ENCODE measurements at places on chromosomes 2 and 18. TPM values are rescaled to one million over a fixed set of nuclear protein-coding genes. Genes with fewer than 3 reads are reported as not detected.

LIPT1 gene
- 6.6 TPM for total RNA-seq

- H3K27ac ChIP-seq, result no peak overlapping the region
- no peaks in the 10 kb centered on the region for H3K27me3 ChIP-seq
- H3K4me1 ChIP-seq, result no peaks in the 10 kb centered on the region
- no peaks in the 10 kb centered on the region for H3K36me3 ChIP-seq
Measured at GRCh38 chr2:175017618-175018414, 12.6 kb upstream of the CHN1 start.

GRCh38 chr18:12837747-12838146 lies 46.3 kb downstream of the PTPN2 start:
- no peak overlapping the region for H3K27ac ChIP-seq
- no peaks in the 10 kb centered on the region for H3K27me3 ChIP-seq
- H3K36me3 ChIP-seq, result peaks cover 4% of the 10 kb centered on the region
- peak; percentile 73 for DNase-seq
- H3K4me1 ChIP-seq, result peaks cover 2% of the 10 kb centered on the region

STPG4 gene
- not detected for total RNA-seq

- H3K27ac ChIP-seq, result no peak overlapping the region
- H3K4me3 ChIP-seq, result no peak overlapping the region
- no peaks in the 10 kb centered on the region for H3K36me3 ChIP-seq
- H3K4me1 ChIP-seq, result peaks cover 3% of the 10 kb centered on the region
Measured at GRCh38 chr2:235489897-235490296, 3.9 kb upstream of the AGAP1 start.

DCDC2C gene
- total RNA-seq, result not detected

DNA sequence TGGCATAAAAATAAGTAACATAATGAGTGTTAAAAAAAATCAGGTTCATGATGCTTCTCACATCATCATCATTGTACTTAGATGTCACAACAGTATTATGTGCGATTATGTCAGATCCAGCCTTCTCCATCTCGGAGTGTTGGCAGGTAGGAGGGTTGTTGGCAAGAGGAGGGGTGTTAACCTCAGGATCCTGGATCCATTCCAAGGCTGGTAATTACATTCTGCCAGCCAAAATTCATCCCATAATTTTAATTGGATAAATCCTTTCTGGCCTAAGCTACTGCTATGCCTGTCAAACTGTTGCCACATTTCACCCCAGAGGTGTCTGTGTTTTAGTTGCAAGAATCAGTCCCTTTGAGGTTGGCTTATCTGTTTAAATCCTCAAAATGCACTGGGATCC lies 891 bp upstream of the FTCDNL1 start:
- H3K36me3 ChIP-seq, result no peaks in the 10 kb centered on the region
- H3K27me3 ChIP-seq, result peaks cover 21% of the 10 kb centered on the region
- no peak for DNase-seq
- no peaks in the 10 kb centered on the region for H3K4me1 ChIP-seq
- no peak overlapping the region for H3K4me3 ChIP-seq
- H3K27ac ChIP-seq, result no peak overlapping the region

DNA sequence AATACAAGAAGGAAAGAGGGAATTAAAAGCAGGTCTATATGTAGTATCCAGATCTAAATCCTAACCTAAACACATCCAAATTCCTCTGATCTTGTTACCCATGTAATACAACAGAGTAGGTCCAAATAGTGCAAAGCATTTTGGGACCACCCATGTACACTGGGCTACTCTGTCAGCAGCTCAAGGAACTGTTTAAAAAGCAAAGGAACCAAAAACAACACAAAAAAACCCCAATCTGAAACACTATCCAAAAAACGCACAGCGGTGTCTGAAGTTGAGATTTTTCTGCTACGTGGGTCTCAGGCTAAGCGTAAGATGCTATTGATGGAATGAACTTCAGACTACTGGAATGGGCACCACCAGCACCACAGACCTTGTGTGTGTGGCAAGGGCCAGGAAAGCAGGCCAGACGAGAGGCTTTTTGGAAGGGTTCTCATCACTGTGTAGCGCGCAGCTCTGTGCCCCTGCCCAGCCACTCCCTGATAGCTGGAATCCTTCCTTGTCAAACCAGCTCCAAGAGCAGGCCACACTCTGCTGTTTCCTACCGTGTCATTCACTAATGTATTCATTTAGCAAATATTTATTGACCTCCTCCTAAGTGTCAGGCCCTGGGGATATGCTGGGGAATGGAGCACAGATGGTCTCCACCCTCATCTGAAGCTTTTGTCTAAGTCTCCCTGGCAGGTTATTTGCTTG lies 101.4 kb downstream of the COLEC12 start:
- DNase-seq, result no peak
- H3K4me3 ChIP-seq, result no peak overlapping the region
- H3K36me3 ChIP-seq, result no peaks in the 10 kb centered on the region
- no peak overlapping the region for H3K27ac ChIP-seq
- H3K4me1 ChIP-seq, result peaks cover 12% of the 10 kb centered on the region

GRCh38 chr2:235945608-235946140 lies 222.5 kb downstream of the GBX2 start:
- no peak overlapping the region for H3K4me3 ChIP-seq
- no peaks in the 10 kb centered on the region for H3K36me3 ChIP-seq
- H3K27me3 ChIP-seq, result no peaks in the 10 kb centered on the region
- no peaks in the 10 kb centered on the region for H3K4me1 ChIP-seq

LHCGR gene
- total RNA-seq, result not detected

LINC00305 gene
- total RNA-seq, result 0.21 TPM

GRCh38 chr2:221958224-221958623 lies 340.6 kb downstream of the PAX3 start:
- no peak overlapping the region for H3K4me3 ChIP-seq
- no peak for DNase-seq
- no peaks in the 10 kb centered on the region for H3K36me3 ChIP-seq
- H3K4me1 ChIP-seq, result no peaks in the 10 kb centered on the region
- no peaks in the 10 kb centered on the region for H3K27me3 ChIP-seq
- no peak overlapping the region for H3K27ac ChIP-seq

DNA sequence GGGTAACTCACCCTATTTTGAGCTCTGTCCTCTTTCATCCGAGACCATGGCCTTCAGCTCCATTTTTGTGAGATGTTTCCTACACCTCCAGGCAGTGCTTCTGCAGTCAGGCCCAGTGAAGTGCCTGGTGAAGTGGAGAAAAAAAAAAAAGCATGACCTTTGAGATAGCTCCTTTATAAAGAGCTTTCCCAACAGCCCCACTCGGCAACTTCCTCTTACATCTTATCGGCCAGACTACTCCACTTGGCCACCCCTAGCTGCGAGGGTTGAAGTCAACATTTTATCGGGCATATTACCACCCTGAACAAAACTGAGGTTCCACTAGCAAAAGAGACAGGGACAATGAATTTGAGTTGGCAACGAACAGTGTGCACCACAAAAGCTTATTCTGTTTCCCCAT lies 124.8 kb upstream of the RNF152 start:
- no peaks in the 10 kb centered on the region for H3K27me3 ChIP-seq
- no peaks in the 10 kb centered on the region for H3K36me3 ChIP-seq
- H3K4me1 ChIP-seq, result peaks cover 6% of the 10 kb centered on the region
- H3K27ac ChIP-seq, result peak overlapping the region; percentile 52
- DNase-seq, result peak; percentile 17

DNA sequence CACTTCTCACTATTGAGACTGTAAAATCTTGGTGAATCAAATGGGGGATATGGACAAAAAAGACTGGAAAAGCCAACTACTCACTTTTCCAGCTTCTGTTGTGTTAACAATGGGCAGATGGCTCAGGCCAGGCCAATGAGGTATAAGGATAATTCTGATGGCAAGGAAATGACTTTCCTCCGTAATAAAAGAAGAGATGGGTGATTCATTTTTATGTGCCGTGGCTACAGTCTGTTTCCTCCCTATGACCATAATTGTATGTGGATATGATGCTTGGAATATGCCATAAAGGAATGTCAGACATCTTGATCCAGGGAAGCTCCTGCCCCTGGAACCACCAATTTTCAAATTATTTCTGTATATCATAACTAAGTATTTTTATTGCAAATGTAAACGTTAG lies 406.8 kb downstream of the CCDC85A start:
- no peaks in the 10 kb centered on the region for H3K4me1 ChIP-seq
- H3K4me3 ChIP-seq, result no peak overlapping the region
- no peak overlapping the region for H3K27ac ChIP-seq
- no peaks in the 10 kb centered on the region for H3K36me3 ChIP-seq

HOXD8 gene
- not detected for total RNA-seq

GRCh38 chr2:165776013-165776412 lies 18.0 kb downstream of the GALNT3 start:
- no peak overlapping the region for H3K27ac ChIP-seq
- H3K4me1 ChIP-seq, result no peaks in the 10 kb centered on the region
- no peak overlapping the region for H3K4me3 ChIP-seq
- no peaks in the 10 kb centered on the region for H3K36me3 ChIP-seq
- no peaks in the 10 kb centered on the region for H3K27me3 ChIP-seq
- no peak for DNase-seq

DCTN1 gene
- total RNA-seq, result 130 TPM

DNA sequence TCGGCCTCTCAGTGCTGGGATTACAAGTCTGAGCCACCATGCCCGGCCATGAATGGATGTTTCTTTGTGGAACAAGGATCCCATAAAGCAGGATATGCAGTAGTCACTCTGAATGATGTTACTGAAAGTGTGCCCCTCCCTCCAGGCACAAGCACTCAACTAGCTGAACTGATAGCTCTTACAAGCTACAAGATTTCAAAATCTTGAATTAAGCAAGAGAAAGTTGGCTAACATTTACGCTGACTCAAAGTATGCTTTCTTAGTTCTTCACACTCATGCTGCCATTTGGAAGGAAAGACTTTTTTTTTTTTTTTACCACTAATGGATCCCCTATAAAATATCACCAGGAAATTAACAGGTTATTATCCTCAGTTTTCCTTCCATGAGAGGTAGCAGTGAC lies 549.0 kb upstream of the PKDCC start:
- H3K4me1 ChIP-seq, result no peaks in the 10 kb centered on the region
- no peak overlapping the region for H3K27ac ChIP-seq
- H3K27me3 ChIP-seq, result no peaks in the 10 kb centered on the region
- DNase-seq, result no peak
- no peak overlapping the region for H3K4me3 ChIP-seq
- H3K36me3 ChIP-seq, result no peaks in the 10 kb centered on the region

DNA sequence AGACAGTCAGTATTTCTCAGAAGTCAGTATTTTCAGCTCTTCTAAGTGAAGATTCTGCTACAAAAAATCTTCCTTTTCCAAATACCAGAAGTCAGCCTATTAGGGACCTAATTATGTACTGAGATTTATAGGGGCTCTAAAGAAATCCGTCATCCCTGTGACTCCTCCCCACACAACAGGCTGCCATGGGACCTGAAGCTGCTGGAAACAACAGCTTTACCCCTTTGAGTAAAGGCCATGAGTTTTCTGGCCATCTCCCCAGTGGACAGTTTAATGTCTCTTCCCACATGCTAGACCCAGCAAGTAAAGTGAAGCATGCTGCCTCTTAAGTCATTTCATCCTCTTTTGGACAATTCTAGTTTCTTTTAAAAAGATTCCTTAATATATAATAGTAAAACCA lies 255.7 kb upstream of the ACVR2A start:
- no peak for DNase-seq
- no peaks in the 10 kb centered on the region for H3K36me3 ChIP-seq
- H3K4me3 ChIP-seq, result no peak overlapping the region
- H3K4me1 ChIP-seq, result no peaks in the 10 kb centered on the region

DNA sequence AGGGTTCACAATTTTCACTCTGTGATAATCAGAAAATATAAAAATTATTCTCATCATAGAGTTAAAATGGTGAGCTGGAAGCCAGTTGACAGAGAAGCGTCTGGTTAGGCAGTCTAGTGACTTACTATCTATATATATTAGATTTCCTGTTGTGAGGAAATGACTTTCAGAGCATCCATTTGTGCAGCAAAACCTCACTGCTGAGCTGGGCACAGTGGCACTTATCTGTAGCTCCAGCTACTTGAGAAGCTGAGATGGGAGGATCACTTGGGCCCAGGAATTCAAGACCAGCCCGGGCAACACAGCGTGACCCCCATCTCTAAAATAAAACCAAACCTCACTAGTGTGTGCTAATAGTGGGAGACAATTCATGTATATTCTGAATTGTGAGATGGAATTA lies 7.2 kb upstream of the KIAA2012 start:
- H3K4me3 ChIP-seq, result no peak overlapping the region
- H3K4me1 ChIP-seq, result peaks cover 6% of the 10 kb centered on the region
- H3K36me3 ChIP-seq, result no peaks in the 10 kb centered on the region
- H3K27ac ChIP-seq, result no peak overlapping the region

IL1B gene
- total RNA-seq, result not detected

DNA sequence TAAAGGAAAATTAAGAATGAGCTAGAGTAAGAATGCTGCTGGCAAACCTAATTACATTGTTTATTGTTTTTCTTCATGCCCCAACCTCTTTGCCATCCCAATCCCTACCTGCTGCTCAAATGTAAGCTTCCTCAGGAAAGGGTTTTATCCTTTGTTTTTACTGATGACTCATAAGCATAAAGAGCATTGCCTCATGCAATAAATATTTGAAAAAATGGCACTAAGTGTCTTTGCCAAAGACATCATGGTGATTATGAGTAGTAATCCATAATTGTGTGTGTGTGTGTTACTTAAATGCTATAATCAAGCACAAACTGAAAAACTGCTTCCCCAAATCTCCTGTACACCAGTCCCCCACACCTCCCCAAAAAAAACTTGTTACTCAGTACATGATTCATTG lies 53.4 kb downstream of the DNER start:
- H3K36me3 ChIP-seq, result no peaks in the 10 kb centered on the region
- no peaks in the 10 kb centered on the region for H3K27me3 ChIP-seq
- no peak overlapping the region for H3K4me3 ChIP-seq
- H3K27ac ChIP-seq, result no peak overlapping the region
- DNase-seq, result peak; percentile 4
- no peaks in the 10 kb centered on the region for H3K4me1 ChIP-seq

DNA sequence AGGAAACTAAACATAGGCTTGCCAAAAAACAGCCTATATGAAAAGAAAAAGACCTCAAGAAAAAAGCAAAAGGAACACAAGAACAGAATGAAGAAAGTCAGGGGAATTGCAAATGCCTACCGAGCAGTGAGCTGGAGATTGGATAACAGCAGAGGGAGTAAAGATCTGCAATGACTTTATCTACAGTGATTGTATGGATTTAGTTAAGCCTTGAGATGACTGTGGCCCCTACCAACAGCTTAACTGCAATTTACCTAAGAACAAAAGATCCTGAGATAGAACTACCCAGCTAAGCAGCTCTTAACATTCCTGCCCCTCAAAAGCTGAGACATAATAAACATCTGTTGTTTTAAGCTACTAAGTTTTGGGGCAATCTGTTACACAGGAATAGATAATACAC lies 20.5 kb downstream of the LNPK start:
- peaks cover 32% of the 10 kb centered on the region for H3K4me1 ChIP-seq
- no peaks in the 10 kb centered on the region for H3K36me3 ChIP-seq
- peak overlapping the region; percentile 87 for H3K27ac ChIP-seq
- H3K27me3 ChIP-seq, result no peaks in the 10 kb centered on the region

CERS6 gene
- total RNA-seq, result 26.6 TPM

- no peak for DNase-seq
- no peaks in the 10 kb centered on the region for H3K36me3 ChIP-seq
- no peak overlapping the region for H3K27ac ChIP-seq
- H3K4me3 ChIP-seq, result no peak overlapping the region
Measured at GRCh38 chr2:234805836-234806235, 146.0 kb upstream of the SH3BP4 start.

All from cardiac muscle cell (in vitro differentiated cells and primary cell).